ENCODE measurements at places on chromosomes 16 and 17.
A peak's percentile ranks its signal among the peaks of the same experiment; 100 is the strongest.

DNA sequence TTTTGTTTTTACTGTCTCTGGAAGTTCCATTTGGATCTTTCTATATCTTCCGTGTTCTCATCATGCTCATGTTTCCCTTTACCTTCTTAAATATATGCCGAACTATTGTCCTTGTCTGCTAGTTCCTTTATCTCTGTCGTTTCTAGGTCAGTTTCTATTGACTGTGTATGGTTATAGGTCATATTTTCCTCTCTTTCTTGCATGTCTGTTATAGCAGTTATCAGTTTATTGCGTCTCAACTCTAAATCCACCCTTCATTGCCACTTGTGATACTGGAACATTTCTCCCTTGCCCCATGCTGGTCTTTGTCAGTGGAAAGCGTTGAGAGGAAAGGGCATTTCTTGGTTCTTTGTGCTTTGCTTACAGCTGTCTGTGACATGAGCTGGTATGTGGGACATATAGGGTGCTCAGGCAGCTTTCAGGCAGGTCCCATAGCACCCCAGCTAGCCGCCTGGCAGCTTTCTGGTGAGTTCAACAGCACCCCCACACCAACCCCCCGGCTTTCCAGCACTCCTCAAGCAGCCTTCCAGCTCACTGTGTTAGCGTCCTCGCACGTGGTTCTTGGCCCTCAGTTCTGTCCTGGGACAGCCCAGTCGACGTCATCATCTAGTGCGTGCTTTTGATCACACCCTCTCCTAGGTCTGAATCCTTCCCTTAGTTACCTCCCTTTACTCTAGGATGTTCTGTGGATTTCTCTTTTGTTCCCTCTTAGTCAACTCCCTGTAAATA lies 15.4 kb upstream of the DNASE1 start:
- no peak for DNase-seq

GRCh38 chr16:74439685-74440084 lies 18.4 kb upstream of the CLEC18B start:
- no peak for DNase-seq

DNA sequence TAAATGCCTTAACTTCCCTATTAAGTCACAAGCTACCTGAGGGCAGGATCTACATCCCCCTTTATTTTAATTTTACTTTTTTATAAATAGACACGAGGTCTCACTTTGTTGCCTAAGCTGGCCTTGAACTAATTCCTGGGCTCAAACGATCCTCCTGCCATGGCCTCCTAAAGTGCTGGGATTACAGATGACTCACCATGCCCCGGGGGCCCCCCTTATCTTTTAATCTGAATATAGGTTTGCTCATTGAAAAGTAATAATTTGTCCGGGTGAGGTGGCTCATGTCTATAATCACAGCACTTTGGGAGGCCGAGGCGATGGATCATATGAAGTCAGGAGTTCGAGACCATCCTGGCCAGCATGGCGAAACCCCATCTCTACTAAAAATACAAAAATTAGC lies 14.2 kb downstream of the ETV4 start:
- no peak for DNase-seq

DNA sequence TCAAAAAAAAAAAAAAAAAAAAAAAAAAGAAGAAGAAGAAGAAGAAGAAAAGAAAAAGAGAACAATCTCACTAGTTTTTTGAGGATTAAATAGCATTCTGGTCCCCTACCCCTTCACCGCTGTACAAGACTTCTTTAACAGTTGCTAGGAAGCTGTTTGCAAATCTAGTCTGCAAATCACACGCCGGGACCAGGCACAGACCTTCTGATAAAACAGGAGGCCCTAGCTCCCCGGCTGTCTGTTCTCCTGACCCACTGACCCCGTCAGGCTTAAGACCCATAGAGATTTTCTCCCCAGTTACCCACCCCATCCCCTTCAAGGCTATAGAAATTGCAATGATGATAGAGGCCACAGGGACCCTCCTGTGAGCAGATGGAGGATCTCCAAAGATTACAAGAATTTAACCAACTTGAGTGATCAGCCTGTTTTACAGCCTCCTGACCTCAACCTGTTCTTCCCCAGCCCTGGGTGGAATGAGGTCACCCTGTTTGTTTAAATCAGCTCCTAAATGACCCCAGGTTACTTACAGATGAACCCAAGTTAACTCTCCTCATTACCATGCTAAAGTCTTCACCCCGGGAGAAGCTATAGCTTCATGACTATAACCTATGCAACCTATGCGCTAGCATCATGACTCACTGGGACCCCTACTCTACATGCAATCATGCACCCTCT lies 11.8 kb upstream of the SULT1A1 start:
- DNase-seq: no peak

- no peak for DNase-seq
Observed at GRCh38 chr17:9976283-9977179, 71.5 kb upstream of the RCVRN start.

GRCh38 chr17:68301438-68301959 lies 10.2 kb downstream of the ARSG start:
- DNase-seq: no peak

- DNase-seq: no peak
Observed at GRCh38 chr16:57830890-57831484, 28.7 kb upstream of the KIFC3 start.

DNA sequence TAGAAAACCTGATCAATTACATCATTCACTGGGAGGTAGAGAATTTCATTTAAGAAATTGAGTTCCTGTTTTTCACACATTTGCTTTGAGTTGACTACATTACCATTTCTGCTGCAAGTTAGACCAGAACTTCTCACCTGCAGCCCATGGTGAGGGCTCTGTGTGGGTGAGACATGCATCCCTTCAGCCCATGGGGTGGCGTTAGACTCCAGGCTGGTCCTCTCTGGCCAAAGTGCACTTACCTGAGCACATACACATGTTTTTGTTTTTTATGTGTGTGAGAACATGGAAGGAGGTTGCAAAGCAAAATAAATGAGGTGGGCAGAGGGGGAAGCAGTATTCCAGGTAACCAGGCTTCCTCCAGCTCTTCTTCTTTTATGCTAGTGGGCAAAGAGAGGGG lies 470.2 kb downstream of the PMP22 start:
- no peak for DNase-seq

DNA sequence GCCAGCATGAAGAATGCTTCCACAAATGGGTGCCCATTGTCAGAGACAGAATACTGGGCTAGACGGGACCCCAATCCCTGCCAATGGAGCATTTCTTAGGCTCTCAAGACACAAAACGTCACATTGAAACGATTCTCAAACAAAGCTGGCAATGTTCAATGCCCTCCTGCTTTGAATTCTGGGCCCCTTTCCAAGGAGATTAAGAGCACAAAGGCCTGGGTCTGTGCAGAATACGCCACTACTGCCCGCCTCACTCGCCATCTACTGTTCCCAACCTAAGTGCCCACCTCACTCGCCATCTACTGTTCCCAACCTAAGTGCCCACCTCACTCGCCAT lies 9.7 kb downstream of the CFAP20 start:
- DNase-seq: no peak

- DNase-seq: no peak
Observed at GRCh38 chr17:77163001-77163400, 22.2 kb downstream of the SEC14L1 start.

DNA sequence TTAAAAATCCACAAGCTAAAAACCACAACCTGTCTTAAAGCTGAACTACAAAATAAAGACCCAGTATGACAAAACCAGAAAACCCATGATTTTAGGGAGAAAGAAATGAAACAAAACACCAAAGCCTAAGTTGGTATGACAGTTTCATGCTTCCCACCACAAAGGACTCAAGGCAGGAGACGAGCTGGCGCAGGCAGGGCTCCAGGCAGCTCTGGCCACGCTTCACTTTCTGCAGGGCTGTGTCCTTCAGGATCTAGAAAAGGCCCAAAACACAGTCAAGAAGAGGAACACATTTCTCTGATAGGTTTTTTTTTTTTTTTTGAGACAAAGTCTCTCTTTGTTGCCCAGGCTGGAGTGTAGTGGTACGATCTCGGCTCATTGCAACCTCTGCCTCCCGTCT lies 75.3 kb downstream of the WDR59 start:
- DNase-seq: no peak

GRCh38 chr17:72660274-72661115 lies 432.0 kb downstream of the SLC39A11 start:
- DNase-seq: no peak

GRCh38 chr17:70891306-70891705 lies 722.0 kb downstream of the KCNJ2 start:
- DNase-seq: no peak

DNA sequence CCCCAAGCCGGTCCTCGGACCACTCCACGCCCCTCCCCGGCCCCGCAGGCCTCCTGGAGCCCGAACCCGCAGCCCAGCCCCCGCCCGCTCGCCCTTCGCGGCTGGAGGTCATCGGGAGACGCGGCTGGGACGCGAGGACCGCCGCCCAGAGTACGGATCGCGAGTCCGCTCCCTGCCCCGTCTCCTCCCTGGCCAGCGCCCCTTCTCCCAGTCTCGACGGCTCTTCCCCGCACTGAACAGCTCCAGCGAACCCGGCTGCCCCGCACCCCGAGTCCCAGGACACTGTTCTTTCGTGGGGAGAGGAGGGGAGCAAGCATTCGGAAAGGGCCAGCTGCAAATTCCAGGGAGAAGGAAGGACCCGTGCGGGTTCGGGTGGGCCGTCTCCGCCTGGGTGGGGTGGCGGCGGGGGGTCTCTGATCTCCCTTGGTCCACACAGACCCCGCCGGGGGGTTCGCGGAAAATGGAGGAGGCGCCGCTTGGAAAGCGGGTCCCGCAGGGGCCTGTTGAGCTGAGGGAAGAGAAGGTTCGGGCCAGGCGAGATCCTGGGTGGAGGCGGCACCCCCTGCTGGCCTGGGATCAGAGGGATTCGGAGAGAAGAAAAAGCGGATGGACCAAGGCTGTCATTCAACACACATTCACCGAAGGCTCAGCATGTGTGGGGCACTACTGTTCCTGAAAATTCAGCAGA lies 632 bp upstream of the RTN4RL1 start:
- peak; percentile 90 for DNase-seq

- DNase-seq: peak; percentile 43
Observed at GRCh38 chr17:66302761-66303626, 581 bp downstream of the PRKCA start.
